ENCODE measurements at places on chromosomes 7 and 10. TPM values are rescaled to one million over a fixed set of nuclear protein-coding genes. Genes with fewer than 3 reads are reported as not detected.

DNA sequence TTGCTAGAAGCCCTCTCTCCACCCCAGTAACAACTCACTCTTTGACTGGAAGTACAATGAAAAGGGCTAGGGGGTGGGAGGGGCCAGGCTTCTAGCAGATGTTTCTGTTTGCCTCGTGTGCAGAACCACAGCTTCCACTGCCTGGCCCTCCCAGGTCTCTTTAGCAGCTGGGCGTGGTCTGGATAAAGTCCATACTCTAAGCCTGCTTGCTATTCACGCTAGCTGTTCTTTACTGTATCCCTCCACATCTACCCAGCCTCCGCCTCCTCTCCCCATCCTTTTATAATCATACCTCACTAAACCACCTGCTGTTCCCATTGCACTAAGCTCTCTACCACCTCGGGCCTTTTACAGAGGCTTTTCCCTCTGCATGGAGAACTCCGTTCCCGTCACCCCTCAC, 288.8 kb downstream of the CAMK1D start:
- DNase-seq, result peak; percentile 42

DNA sequence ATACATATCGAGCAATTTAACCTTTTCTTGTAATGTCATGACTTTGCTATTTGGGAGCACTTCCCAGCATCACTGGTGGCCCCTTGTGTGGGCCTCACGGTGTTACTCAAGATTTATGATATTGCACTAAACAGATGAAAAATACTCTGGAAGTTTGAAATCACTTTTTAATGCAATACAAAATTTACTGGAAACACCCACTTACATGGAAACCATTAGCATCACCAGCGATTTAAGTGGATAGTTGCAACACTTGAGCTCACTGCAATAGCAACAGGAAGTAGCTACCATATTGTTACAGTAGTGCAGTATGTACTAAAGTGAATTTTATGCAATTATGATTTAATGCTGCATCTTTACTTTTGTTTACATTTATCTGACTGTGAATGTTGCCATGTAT, 184.4 kb downstream of the MDFIC start:
- DNase-seq, result no peak

DNA sequence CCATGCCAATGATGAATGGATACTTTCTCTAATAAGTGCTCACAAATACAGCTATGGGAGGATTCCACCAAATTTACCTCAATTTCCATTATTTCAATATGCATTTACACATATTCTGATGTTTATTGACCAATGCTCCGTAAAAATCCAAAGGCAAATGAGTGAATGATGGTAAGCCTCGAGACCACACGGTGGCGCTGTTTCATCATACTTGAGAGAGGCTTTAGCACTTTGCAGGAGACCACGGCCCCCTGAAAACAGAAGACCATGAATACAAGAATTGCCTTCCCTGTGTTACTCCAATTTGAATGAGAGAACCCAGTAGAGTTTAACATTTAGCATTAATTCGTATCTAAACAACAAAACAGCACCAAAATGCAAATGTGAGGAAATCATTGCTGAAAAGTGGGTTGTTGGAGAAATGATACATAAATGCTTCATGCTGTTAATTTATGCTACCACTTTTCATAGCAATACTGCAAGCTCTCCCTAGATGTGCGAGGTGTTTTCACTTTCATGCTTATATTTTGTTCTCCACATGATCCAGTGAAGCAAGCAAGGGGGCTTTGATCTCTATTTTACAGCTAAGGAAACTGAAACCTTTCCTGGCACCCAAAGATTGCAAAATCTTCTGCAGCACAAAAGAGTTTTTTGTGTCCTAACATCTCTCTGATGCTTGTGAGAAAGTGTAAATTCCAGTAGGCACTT, 35.4 kb downstream of the TRIL start:
- peak; percentile 92 for DNase-seq

- DNase-seq, result peak; percentile 53
Observed at GRCh38 chr7:32937344-32938174, 19.7 kb upstream of the FKBP9 start.

DNA sequence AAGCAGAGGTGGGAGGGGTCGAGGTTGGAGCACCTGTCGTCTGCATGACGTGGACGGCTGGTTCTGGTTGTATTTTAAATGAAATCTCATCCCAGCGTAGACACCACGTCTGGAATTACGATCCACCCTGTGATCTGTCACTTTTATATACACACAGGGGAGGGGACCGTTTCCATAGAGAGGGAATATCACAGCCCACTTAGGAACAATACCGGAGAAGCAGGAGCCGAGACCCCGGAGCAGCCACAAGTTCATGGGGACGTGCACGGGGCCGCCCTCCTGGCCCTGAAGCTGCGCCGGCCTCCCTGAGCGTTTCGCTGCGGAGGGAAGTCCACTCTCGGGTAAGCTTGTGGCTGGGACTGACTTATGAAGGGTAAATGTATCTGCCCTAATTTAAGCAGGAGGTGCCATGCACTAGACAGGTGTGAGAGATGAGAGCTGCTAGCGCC, at the start of gene UCN3:
Gene UCN3, plus strand, starts transcription at position 77 of the 449 bp plus-strand sequence. CDS start 8,755 bp downstream, outside the sequence.
- no peak for DNase-seq

GRCh38 chr10:111233439-111233838, 156.6 kb downstream of the ADRA2A start:
- peak; percentile 21 for DNase-seq

- no peak for DNase-seq
Observed at GRCh38 chr7:80771523-80771922, 133.1 kb downstream of the CD36 start.

DNA sequence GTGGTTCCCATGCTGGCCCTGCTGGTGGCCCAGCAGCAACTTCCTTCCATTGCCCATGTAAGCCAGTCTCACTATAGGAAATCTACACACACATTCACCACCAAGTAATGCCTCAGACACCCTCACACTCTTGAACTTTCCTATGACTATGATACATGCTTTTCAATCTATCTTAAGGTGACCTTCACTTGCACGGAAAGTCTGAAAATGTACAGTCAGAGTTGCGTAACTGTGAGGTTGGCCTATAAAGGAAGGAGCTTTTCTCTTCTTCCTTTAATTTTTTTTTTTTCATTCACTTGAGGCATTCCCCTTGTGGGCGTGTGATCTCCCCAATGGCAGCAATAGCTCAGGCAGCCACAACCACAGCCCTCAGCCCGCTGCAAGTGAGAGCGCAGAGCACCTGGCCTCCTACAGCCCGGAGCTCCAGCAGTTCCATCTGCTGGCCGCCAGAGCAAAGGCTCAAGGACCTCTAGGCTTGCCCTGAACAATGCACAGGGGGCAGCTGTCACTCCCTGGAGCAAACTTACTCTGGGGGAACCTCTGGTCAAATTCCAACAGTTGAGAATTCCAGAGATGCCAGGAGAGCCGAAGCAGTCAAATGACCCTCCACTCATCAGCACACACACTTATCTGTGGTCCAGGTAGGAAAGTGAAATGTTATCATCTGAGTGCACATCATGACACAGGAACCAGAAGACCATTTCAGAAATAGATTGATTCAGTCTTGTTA, 123.1 kb upstream of the ADO start:
- DNase-seq, result no peak

- no peak for DNase-seq
Observed at GRCh38 chr10:476455-476780, 213.1 kb downstream of the DIP2C start.

DNA sequence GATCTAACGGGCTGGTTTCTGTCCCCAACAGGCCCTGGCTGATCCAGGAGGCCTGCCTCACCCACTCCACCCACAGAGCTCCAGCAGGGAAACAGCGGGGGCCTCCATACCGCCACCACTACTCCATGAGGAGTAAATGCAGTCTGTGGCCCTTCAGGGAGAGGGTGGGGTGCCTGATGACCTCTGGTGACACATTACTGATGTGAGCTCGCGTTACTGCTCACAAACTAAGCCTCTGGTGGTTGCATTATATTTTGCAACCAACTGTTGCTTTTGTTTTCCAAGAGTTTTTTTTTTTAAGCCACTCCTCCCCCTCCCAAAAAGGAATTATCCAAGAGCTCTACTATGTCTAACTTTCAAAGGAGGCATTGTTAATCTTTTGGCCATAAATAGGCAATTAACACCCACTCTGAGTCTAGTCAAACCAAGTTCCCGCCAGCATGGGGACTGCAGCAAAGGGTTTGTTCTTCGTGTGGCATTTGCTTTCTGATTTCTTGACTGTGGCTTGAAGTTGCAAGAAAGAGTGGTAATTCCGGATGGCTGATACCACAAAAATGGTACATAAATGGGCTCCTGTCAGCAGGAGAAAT, 72.6 kb downstream of the FAM53B start:
- peak; percentile 57 for DNase-seq

- DNase-seq, result no peak
Observed at GRCh38 chr7:142796501-142797390, 26.0 kb downstream of the PRSS2 start.

GRCh38 chr7:121752706-121753105, 120.3 kb upstream of the PTPRZ1 start:
- DNase-seq, result peak; percentile 30

- no peak for DNase-seq
Observed at GRCh38 chr10:129192344-129193128, 274.5 kb upstream of the MGMT start.

- no peak for DNase-seq
Observed at GRCh38 chr7:151233804-151234203, 1.5 kb downstream of the CHPF2 start.

DNA sequence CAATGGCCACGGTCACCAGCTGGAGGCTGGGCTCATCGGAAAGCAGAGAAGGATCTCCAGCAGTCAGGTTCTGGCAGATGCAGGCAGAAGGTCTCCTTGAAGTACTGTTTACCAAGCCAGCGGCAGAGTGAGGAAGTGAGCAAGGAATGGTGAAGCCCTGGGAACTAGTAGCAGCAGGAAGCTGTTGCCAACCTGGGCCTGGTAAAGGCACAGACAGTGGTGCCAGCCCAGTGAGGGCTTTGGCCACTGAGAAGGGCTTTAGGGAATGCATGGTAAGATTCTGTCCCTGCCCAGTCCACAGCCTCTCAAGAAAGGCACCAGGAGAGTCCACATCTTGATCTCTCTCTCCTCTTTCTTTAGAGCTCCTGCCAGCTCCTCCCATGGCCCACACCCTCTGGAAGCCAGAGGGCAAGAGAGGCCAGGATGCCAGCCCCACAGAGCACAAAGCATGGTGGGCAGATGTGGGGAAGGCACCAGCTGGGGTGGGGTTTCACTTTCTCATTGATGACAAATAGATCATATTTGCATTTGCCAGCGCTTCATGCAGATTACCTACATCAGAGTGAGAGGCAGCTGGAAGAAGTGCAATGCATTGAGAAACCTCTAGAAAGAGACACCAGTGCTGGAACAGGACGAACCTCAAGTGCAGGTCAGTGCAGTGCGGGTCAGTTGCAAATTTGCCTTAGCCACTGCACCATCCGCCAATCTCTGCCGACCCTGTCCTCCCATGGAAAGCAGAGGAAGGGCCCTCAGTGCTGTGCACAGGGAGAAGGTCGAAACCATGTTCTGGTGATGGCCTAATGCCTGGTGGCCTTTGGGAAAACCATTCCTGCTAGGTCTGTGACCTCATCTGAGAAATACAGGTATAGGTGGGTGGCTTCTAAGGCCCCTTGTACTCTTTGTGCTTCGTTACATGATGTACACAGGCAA, 667.8 kb upstream of the MKI67 start:
- DNase-seq, result no peak

DNA sequence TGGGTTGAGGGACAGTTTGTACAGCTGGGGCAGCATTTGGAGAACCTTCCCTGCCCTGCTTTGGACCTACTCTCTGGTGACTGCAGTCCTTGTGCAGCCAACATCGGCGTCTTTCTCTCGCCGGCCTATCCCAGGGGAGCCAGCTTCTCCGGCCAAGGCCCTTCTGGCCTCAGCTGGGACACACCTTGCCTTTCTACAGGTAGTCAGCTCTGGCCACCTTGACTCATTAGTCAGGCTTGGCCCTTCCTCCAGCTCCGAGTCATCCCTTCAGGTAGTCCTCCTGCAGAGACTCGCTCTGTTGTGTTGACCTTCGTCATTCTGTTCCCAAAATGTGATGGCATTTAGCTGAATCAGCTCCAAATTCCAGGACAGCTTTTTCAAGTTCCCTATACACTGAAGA, 145.0 kb upstream of the CHST15 start:
- no peak for DNase-seq

DNA sequence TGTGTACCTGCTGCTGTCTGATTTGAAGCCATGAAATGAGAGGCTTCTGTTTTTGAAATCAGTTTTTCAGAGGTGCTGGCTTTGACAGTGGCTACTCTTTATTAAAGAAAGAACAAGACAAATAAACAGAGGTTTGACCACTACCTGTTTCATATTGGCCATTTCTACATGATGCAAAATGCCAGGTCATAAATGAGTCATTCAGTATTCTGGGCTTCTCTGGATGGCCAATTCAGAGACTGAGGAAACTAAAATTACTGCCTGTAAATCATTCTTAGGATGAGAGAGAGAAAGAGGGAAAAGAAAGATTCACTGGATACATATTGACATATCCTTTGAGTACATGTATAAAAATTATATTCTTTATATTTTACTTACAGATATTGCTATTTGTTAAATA, 303.3 kb upstream of the ETV1 start:
- no peak for DNase-seq

- no peak for DNase-seq
Observed at GRCh38 chr10:74099420-74099819, 51.2 kb downstream of the AP3M1 start.

DNA sequence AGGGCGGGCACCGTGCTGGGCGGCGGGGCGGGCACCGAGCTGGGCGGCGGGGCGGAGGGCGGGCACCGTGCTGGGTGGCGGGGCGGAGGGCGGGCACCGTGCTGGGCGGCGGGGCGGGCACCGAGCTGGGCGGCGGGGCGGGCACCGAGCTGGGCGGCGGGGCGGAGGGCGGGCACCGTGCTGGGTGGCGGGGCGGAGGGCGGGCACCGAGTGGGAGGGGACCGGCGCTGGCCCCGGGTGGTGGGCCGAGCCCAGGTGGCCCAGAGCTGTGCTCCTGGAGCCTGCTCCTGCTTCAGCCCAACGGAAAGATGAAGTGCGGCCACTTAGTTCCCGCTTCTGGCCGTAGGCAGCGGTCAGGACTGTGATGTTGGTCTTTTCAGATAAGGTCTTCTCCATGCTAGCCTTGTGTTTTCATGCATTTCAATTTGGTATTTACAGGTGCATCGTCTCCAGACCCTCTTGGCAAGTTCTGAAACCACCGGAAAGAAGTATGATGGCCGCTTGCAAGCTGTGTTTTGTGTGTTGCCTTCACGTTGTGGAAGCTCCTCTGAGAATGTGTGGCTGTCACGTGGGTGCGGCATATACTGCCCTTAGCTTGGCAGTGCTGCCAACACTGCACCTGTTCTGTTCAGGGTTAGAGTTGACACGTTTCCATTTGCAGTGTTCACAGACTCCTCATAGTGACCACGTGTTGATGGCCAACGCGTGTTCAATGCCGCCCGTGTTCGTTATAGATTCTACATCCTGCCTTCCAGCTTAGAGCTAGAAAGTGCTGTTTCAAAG, 25.2 kb downstream of the IQCE start:
- no peak for DNase-seq

- DNase-seq, result no peak
Observed at GRCh38 chr7:26049081-26049480, 102.9 kb upstream of the NFE2L3 start.

SCART1 gene
- total RNA-seq, result 2.2 TPM

NYAP1 gene
- total RNA-seq, result 0.03 TPM

GALNT17 gene
- not detected for total RNA-seq

BMPER gene
- not detected for total RNA-seq

PRKCQ gene
- 0.03 TPM for total RNA-seq

Data from HT-29 (cell line).